Islet precursor cell (in vitro differentiated cells): ENCODE measurements at places on chromosomes 12 and 14.

GRCh38 chr12:91922674-91923073 is 223.0 kb downstream of the BTG1 start:
- no peak for DNase-seq

DNA sequence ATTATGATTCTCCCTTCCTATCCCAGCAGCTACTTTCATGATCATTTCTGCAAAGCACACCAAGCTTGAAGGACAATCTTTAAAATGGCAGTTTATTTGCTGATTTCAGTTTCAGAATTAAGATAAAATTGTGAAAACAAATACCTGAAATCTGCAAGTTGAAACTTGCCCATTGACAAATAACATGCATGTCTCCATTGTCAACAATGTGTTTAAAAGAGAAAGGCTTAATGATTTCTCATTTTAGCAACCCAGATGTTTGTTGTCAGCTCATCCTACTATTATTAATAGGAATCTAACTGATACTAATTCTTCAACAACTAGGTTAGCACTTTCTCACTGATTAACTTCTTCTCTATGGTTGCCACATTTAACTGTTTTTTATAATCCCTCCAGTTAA is 474.6 kb downstream of the PRKD1 start:
- no peak for DNase-seq

GRCh38 chr12:9669534-9669933 is at the start of gene CLEC2D:
TSS of gene CLEC2D (plus strand) at chr12:9669713. CDS start at chr12:9669735, 22 bp downstream.
- no peak for DNase-seq

DNA sequence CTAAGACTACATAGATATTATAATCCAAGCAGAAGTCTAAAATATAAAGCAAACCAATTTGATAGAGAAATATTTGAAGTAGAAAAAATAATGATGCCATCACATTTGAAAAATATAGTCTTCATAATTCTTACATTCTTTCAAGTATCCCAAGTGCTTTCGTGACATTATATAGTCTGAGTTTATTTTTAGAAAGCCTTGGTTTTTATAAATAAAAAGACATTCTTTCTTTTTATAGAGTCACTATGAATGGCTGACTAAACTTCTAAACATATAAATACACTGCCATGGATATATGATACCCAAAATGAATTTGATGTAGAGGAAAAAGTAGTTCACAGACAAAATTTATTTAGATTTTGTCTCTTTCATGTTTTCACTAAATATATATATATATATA is 135.1 kb upstream of the PDZRN4 start:
- no peak for DNase-seq

GRCh38 chr14:100127853-100128455 is 31.5 kb downstream of the DEGS2 start:
- no peak for DNase-seq

GRCh38 chr12:15719230-15719629 is 70.0 kb downstream of the EPS8 start:
- no peak for DNase-seq

DNA sequence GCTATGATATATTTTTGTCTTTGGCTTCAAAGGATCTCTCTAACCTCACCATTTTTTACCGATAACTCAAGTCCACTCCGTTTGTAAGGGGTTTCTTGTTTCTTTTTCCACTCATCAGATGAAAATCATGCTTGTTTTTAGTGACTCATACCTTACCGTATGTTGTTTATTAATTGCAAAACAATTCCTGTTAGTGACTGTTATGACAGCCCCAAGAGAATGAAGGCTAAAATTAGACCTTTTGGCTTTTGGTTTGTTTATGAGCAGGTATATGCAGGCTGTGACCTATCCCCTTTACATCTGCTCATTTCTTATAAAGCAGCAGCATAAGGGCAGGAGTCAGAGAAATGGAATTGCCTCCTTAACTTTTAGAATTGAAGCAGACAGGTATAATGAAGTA is 319.8 kb downstream of the CEP128 start:
- DNase-seq: no peak

DNA sequence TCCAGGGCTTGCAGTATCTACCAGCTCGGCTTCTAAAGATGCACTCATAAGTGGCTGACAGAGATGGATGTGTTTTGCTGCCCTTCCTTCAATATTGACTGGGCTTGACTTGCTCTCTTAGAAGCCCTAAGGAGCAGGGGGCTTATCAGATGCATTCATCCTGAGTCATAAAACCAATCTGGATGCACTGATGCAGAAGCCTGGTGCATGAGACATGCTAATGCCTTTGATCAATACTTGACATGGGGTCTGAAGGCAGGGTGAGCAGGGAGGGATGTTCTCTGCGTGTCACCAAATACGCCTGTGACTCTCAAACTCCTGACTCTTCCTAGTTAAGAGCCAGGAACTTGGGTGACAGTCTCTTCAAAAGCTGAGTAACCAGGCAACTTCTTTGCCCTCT is 77.8 kb upstream of the HSPB8 start:
- peak; percentile 77 for DNase-seq

- no peak for DNase-seq
Observed at GRCh38 chr14:34056046-34056445, 105.2 kb upstream of the EGLN3 start.

DNA sequence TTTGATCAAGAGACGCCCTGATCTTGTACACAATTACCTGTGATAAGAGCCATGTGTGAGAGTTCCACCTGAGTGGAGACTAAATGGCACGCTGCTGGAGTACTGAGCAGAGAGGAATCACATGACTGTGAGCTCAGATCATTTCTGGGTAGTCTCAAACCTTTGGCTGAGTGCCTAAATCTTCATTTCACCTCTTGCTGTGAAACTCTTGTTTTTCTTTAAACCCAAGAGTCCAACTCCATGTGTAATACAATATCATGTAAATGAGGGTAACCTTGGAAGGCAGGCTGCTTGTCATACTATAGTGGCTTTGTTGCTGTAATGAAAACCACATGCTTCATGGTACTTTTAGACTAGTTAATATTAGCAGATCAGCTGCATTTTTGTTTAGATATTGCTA is 156.9 kb downstream of the CAND1 start:
- no peak for DNase-seq

DNA sequence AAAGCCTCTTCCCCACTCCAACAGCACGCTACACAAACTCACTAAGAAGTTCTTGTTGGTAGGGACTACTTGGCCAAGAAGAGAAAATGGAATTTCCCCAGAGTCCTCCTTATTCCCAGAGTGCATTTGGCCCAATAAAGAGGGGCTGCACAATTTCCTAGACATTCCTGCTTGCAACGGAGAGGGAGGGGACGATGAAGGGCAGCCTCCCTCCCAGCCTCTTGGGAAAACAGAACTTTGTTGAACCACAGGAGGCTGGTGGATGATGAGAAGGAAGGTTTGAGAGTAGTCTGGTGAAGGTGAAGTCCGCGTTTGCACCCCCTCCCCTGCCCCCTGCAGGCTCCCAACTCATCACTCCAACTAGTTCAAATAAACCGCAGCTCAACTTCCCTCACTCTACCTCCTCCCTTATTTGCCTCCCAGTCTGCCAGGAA is 19.1 kb upstream of the TBX3 start:
- peak; percentile 97 for DNase-seq

DNA sequence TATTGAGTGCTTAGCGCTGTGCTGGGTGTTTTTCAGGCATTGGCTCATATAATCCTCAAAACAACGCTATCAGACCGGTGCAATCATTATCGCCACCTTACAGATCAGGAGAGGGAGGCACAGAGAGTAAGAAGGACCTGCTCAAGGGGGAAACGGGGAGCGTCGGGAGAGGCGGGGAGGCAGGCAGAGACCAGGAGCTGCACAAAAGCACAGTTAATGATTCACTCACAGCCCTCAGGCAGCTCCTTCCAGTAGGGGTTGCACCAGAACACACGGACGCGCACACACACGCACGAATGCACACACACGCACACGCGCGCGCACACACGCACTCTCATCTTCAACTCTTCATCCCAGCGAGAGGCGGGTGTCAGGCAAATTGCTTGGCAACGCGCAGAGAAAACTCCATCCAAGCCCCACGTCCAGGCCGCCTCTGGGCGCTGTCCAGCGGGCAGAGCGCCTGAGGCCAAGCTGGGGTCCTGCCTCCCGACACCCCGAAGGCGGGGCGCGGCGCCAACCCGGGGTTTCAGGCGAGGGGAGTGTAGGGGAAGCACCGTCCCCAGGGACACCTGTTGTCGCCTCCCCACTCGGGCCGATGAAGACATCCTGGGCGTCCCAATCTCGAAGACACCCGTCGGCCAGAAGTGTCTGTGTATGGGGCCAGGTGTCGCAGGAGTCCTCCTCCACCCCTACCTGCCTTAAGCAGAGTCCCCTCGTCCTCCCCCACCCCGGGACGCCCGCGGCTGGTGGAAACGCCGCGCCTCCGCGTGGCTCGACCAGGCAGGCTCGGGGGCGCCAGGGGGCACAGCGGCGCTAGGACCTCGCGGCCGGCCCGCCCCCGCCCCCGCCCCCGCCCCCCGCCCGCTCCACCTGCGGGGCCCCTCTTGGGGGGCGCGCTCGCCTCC is 35.5 kb upstream of the STON2 start:
- peak; percentile 83 for DNase-seq

GRCh38 chr14:73272393-73272792 is 35.1 kb downstream of the PAPLN start:
- DNase-seq: no peak

DNA sequence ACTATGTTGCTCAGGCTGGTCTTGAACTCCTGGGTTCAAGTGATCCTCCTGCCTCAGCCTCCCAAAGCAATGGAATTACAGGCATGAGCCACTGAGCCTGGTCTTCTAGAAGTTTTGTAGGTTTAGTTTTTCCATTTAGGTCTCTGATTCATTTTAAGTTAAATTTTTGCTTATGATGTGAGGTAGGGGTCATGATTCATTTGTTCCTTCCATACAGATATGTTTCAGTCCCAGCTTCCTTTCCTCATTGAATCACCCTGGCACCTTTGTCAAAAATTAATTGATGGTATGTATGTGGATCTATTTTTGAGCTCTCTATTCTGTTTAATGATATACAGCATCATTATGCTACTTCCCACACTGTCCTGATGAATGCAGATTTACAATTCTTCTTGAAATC is 25.6 kb upstream of the CABP1 start:
- DNase-seq: no peak

GRCh38 chr12:80299976-80300375 is 144.1 kb upstream of the PTPRQ start:
- DNase-seq: no peak

DNA sequence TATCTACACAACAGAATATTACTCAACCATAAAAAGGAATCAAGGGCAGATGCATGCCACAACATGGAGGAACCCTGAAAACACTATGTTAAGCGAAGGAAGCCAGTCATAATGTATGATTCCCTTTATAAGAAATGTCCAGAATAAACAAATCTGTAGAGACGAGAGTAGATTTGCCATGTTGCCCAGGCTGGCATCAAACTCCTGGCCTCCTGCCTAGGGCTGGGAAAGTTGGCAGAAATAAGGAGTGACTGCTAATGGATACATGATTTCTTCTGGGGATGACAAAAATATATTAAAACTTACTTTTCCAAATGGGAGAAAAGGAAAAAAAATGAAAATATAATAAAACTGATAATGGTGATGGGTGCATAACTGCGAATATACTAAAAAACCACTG is 10.9 kb downstream of the CLIP1 start:
- no peak for DNase-seq

DNA sequence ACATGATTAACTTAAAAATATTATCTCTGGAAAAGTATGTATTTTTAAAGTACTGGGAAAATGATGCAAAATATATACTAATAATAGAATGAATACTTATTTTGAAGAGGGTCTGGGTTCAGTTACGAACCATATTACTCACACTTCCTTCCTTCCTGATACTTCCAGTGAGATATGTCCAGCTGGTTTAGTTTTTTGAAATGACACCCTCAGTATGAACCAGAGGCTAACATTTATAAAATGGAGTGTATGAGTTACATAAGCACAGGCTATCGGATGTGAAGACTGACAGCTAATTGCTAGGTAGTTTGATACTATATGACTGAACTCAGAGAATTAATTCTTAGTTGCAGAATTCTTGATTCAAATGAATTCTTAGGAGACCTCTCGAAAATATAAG is 122.9 kb downstream of the OTOGL start:
- DNase-seq: no peak

- DNase-seq: peak; percentile 41
Observed at GRCh38 chr12:108075561-108075960, 53.5 kb upstream of the WSCD2 start.

DNA sequence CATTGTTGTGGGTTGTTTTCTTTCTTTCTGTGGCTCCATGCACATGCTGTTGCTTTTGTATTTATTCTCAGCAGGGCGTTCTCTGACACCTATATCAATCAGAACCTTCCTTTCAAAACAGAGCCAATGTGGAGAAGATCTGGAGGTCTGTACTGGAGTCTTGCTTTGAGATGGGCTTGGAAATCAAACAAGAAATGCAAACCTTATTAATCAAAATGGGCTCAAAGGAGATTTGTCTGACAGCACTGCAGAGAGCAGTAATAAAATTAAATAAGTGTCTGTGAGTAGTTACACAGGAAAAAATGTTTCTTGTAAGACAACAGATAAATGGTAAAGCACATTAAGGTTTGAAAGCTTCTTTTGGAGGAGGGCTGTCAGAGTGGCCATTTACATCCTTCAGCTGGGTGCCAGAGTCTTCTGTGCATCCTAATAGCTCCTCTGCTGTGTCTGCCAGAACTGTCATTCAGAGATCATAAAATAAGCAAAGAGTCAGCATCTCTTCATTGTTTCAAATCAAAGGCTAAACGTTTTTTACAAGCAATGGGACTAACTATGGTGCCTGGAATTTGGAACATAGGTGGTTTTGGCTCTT is 414.3 kb downstream of the NAV3 start:
- no peak for DNase-seq

DNA sequence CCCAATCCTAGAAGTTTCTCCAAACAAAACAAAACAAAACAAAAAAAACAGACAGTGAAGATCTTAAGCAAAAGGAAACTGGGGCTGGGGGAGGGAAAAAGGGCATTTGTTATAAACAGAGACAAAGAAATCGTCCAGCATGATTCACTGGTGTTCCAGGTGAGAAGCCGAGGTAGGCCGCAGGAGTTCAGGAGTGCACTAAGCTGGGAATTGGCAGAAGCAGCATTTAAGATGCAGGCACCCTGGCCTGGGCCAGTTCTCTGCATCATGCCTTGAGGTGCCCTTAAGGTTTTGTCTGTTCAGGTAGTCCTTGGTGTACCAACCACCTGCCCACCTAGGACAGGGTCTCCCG is 11.2 kb downstream of the TBX3 start:
- no peak for DNase-seq

- DNase-seq: no peak
Observed at GRCh38 chr12:97767347-97767746, 304.7 kb downstream of the RMST start.

GRCh38 chr14:64324895-64325294 is 30.7 kb upstream of the ESR2 start:
- DNase-seq: no peak
